Activated T-helper 1 cell treated with anti-CD3 and anti-CD28 coated beads, Interleukin-2, amount 50 U/mL, for 16 hours (primary cell): ENCODE measurements at places on chromosomes 1 and 21.

DNA sequence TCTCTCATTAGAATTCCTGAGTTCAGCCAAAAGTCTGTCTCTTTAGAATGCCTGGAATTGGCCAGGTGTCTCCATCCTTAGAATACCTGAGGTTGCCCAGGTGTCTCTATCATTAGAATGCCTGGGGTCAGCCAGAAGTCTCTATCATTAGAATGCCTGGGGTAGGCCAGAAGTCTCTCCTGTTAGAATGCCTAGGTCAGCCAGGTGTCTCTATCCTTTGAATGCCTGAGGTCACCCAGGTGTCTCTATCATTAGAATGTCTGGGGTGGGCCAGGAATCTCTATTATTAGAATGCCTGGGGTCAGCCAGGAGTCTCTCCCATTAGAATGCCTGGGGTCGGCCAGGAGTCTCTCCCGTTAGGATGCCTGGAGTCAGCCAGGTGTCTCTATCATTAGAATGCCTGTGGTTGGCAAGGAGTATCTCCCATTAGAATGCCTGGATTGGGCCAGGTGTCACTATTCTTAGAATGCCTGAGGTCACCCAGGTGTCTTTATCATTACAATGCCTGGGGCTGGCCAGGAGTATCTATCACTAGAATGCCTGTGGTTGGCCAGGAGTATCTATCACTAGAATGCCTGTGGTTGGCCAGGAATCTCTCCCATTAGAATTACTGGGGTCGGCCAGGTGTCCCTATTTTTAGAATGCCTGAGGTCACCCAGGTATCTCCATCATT is 43.0 kb downstream of the RNF187 start:
- DNase-seq: no peak

DNA sequence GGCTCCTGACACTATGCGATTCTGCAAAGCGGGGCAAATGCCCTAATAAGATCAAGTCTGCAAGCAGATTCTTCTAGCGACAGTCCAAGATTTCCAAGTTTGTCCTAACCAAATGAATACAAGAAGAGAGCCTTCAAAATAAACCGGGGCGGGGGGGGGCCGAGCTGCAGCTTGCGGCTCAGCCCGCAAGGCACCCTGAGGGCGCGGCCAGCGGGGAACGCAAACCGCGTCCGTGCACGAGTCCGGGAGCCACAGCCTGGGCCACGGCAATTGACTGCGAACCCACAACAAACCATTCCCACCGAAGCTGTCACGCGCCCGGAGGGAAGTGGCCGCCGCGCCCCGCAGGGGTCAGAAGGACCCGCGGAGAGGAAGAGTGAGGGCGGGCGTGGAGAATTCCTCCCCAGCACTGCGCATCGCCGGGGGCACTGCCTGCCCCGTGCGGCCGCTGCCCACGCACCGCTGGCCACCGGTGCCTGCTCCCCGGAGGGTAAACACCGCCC is 687 bp downstream of the TGFBR3 start:
- DNase-seq: no peak

- no peak for DNase-seq
Observed at GRCh38 chr21:37767984-37768383, 148.3 kb downstream of the KCNJ6 start.

GRCh38 chr1:94646786-94647555 is 105.4 kb upstream of the F3 start:
- no peak for DNase-seq

- DNase-seq: no peak
Observed at GRCh38 chr1:33119050-33119449, 38.1 kb downstream of the AZIN2 start.

DNA sequence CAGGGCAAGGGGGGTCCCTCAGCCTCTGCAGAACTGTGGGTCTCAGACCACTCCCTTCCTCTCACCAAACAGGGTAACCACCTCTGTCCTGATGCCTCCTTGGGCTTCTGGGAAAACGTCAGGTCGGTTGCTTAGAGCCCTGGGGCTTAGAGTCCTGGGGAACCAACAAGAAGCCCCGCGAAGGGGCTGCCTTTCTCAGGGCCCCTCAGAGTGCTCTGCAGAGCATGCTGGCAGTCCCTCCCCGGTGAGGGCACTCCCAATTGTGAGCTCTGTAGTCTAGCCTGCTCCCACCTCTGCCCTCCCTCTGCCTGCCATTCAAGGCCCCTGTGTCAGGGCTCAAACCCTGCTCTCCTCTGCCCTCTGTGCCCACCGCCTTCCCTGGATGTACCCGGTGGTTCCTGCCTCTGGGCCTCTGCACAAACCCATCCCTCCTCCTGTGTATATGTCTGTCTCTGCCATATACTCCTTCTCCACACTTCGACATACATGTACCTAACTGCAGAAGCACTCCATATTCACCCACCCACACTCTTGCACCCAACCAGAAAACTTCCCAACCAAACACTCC is 92.3 kb downstream of the DMRTB1 start:
- DNase-seq: no peak

GRCh38 chr21:40489001-40489400 is 358.0 kb downstream of the DSCAM start:
- DNase-seq: no peak

- DNase-seq: no peak
Observed at GRCh38 chr1:95699149-95699953, 465.3 kb downstream of the RWDD3 start.

GRCh38 chr21:39381009-39381408 is 32.1 kb upstream of the HMGN1 start:
- DNase-seq: no peak

DNA sequence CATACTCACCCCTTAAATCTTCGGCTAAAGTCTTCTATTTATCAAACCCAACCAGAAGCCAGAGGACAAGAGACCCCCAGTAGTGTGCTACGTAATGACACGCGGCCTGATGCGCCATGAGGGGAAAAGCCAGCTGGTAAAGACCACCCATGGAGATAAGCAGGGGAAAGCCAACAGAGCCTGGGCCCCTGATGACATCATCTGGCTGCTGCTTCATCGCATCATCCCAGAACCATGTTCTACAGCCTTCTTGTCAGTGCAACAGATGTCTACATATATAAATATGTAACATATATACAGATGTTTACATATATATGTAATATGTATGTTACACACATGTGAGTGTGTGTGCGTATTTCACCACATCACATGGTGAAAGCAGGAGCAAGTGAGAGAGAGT is 81.7 kb upstream of the VANGL1 start:
- DNase-seq: no peak

DNA sequence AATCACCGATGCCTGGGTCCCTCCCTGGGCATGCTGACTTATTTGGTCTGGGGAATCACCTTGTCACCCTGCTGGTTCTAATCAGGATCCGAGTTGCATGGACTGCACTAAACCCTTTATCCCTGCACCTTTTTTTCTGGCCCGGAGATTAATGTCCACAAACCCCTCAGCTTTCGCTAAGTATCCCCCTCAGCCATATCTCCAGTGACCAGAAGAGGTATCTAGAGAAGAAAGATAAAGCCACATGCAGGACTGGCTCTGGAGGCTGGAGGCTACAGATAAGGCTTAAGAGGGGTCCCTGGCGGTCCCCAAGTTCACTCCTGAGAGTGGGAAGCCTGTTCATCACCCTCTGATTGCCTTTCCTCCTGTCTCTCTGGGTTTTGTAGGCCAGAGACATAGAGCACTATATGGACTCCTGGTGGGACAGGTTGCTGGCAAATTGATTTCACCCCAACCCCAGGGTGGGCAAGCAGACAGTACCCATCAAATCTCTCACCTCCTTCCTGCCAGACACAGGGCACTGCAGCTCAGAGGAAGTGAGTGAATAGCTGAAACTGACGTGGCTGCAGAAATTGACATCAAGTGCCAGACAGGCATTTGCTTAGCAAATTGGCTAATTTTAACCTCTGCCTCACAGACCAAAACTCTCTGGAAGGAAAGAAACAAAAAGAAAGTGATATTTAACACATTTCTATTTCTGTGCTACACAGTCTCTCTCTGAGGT is 38.8 kb downstream of the HMGB4 start:
- no peak for DNase-seq

DNA sequence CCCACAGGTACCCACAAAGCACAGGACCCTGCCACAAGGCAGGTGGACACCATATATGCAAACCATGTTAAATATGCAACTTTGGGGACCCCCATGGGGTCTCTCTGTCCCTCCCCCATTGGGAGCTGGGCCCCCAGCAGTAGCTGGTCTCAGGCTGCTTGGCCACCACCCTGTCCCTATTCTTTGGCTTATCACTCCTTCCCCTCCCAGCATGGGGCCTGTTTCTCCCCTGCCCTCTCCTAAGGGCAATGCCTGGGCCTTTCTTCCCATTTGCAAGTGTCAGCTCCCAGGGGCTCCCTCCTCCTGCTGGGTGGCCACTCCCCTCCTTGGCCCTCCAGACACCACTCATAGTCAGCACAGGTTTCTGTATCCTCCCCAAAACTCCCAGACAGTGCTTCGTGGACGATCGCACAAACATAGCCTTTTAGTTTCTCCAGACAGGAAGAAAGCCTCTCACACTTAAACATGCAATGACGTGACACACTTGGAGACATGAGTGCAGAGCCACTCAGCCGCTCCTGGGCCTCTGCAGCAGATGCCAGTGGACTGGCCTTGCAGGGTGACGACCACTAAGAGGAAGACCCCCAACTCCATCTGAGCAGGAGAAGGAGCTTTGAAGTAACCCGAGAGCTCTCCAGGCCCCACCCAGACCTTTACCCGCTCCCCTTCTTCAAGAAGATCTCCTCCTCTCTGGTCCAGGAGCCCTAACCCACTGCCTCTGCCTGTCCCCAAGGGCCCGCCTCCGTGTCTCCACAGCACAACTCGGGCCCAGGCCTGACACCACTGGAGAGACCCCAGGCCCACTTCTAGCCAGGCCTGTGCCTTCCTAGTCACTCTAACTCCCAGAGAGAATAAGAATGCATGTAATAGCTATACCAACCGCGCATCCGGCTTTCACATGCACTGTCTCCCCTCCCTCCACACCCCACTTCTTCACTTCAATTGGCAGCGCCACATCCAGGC is 22.9 kb downstream of the CITED4 start:
- no peak for DNase-seq

DNA sequence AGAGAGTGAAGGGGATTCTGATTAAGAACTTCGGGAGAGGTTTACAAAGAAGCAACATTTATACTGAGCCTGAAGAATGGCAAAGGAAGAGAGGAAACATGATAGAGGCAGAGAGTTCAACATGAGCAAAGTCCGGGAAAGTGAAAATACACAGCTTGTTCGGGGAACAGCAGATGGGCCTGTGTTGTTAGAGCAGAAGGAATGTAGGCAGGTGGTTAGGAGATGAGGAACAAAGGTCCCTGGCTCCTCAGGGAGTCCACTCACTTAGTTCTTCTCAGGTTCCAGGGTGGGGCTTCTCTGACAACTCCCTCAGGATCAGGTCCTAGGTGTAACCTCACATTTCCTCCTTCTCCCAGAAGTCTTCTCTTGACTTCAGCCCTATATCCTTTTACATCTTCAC is 5.1 kb upstream of the ZNF326 start:
- DNase-seq: no peak

DNA sequence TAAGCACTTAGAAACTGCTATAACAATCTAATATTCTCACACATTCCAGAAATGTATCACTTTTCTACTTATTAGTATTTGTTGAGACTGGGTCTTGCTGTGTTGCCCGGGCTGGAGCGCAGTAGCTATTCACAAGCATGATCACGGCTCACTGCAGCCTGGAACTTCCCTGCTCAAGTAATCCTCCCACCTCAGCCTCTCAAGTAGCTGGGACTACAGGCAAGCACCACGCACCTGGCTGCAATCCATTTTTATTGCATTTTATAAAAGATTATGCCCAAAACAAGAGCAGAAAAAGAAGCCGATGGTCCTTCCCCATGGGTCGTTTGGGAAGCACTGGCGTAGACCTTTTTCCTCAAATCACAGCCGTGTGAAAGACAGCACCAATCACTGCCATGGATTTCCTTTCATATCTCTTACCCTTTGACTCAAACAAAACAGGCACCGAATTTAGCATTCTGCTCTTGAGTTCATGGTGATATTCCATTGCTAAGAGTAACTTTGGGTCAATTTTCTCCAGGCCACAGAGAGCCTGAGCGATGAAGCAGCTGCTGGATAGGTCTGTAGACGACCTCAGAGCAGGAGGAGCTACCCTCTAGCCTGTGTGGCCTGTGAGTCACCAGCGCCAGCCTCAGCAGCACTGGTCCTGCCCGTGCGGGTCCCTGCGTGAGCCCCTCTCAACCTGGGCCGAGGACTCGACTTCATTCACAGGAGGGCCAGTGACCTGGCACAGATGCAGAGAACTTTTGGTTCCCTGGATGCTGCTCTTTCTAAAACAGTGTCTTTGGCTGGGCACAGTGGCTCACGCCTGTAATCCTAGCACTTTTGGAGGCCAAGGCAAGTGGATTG is 80.8 kb downstream of the PIK3CD start:
- no peak for DNase-seq

DNA sequence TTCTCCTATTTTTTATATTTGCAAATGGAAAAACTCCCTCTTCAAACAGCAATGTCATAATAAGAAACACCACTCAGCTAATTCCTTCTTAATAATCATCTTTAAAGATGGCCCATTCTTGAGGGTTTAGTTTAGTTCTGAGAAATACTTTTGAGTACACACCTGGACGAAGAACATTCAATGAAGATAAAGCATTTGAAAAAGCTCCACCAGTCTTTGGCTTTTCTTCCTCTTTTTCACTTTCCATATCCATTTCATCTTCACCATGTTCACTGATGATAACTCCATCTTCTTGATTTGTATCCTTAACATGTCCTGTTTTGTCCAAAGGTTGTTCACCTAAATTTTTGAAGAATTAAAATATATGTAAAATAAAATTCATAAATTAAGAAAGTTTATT is 7.4 kb downstream of the PAXBP1 start:
- DNase-seq: no peak

DNA sequence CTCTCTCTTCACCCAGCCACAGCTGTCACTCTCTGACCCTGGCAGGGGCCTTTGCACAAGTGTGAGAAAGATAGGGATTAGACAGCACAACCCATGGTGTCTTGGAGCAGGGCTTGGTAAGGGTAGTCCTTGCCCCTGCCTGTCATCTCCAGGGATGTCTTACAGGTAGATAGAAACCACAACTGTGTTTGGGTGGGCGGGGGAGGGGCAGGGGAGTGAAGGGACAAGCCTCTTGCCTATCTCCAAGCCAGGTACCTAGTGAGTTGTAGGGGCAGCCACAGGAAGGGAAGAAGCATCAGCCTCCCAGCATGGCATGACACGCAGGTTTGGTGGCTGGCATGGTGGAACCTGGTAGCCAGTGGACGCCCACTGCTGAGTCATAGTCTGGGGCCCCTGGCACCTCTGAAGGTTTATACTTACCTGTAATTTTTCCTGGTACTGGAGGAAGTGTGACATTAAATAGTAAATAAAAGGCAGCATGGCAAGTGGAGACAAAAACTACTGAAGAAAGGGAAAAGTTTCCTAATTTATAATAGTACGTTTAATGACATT is 97.5 kb downstream of the CLEC20A start:
- no peak for DNase-seq

- no peak for DNase-seq
Observed at GRCh38 chr1:233229288-233229687, 66.2 kb downstream of the PCNX2 start.

DNA sequence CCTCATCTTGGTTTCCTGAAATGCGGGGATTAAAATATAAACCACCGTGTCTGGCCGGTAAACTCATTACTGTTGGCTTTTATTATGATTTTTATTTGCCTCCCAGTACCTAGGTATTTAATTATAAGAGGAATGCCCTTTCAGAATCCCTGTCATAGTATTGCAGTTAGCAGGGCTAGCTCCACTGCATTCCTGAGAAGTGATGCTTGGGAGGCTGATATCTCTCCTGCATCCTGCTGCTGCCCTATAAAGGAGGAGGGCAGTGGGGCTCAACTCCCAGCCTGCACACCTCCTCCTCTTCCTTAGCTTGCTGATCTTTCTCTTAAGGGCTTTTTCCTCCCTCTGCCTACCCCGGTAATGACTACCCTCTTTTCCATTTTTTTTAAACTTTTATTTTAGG is 19.9 kb upstream of the DISC1 start:
- DNase-seq: no peak
